NCI-H1694 (cell line): ENCODE measurements at places on chromosomes 2 and 18.

GRCh38 chr18:24120676-24121075, 18.2 kb upstream of the CABYR start:
- DNase-seq = no peak

GRCh38 chr18:38807915-38808314, 1242.3 kb upstream of the CELF4 start:
- DNase-seq = no peak

DNA sequence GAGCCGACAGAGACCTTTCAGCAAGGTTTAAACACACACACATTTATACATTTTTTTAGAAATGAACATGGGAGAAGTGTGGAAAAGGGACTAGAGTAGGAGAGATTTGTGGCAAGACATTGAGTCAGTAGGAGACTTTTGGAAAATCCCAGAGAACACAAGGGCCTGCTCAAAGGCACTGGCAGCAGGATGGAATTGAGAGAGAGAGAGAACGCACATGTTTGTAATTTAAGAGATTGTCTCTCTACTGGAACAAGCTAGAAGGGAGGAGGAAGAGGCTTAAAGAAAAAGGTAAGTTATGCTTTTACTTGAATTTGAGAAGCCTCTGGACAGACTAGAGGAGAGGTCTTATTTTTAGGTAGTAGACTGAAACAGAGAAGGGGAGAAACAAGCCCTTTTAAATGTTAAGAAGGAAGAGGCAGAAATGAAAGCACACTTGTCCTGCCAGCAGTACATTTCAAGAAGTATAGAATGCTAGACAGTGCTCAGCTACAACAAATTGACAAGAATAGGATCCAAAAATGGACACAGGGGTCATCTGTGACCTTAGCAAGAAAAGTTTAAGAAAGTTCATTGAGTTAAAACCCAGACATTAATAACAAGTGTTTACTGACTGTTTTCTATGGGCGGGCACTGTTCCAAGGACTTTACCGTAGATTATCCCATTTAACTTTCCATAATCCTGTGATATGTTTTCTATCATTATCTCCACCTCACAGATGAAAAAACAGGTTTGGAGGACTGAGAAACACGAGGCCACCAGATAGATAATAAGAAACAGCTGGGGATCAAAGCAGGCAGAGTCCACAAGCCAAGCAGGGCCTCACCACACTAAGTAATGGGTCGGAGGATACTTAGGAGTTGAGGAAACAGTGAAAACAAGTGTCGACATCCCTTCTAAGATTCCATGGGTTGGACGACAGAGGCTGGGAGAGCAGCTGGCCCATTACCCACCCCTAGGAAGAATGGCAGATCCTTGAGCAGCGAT, 306.5 kb upstream of the NRP2 start:
- DNase-seq = no peak

DNA sequence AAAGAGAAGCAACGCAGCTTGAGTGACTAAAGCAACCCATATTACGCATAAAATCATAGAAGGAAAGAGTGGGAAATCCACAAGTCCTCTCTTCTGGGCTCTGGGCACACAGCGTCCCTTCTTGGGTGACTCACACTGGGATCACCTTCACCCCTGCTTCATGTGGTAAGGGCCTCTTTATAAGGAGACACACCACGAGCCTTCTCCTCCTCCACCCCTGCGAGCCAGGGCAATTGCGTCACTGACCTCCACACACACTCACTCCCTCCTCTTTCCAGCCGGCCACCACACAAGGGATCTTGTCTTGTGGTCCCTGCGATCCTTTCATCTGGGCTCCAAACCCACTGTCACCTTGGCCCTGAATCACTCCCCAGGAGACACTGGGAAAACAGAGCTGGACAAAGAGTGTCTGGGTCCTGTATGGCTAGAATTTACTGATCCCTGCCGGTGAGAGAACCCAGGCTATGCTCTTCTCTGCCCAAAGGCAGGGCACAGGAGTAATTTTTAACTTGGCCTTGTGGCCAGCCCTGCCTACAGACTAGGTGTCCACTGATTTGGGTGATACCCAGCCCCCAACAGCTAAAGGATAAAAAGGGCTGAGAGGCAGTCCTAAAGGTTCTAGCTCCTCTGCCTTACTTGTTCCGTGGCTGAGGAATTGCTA, 35.3 kb downstream of the NHEJ1 start:
- DNase-seq = no peak

DNA sequence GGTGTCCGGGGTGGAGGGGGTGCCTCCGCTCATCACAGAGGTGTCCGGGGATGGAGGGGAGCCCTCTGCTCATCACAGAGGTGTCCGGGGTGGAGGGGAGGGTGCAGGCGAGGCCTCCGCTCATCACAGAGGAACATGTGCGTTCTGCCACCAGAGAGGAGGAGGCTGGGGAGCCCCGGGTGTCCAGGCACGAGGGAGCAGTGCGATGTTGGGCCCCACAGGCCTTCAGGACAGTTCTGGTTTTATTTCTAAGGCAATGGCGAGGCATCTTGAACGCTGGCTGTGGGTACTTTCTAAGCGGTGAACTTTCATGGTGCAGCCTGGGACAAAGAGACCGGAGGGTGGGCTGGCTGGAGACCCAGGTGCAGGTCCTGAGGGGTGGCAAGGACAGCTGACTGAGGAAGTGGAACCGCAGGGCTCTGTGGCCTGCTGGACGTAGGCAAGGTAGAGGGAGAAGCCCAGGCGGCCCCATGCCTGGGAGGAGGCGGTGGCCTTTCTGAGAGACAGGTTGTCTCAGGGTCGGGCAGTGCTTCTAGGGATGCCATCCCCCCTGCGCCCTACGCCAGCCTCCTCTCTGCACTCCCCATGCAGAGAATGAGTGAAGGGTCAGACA, 196.6 kb upstream of the SALL3 start:
- no peak for DNase-seq

DNA sequence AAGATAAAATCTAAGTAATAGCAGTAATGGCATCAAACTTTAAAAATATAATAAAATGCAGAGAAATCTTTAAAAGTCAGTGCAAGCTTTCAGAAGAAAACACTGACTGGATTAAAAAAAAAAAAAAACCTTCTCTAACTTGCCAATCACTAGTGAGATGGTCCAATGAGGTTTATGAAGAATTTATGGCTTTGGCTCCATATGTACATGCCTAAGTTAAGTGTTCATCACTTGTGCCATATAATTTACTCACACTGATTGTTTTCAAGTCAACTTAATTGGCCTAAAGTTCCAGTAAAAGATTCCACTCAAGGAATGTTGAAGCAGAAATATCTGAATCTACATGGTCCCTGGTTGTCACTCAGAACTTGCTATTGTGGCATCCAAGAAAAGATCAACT, 40.7 kb upstream of the RAB27B start:
- DNase-seq = no peak

DNA sequence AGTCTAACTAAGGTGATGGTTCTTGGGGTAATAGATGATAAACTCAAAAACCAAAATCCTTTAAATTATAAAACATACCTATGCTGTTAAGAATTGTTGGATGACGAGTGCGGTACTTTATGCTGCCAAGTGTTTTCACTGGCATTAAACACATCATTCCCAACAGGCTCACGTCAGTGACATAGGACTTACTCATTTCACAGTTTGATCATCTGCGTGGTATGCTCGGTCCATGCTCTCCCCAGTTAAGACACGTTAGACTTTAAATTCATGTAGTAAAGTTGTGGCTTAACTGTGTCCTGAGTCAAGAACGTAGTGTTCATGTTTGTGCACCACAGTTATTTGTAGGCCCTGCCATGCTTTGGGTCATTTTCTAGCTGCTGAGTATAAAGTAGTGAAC, 125.6 kb upstream of the MYT1L start:
- no peak for DNase-seq

DNA sequence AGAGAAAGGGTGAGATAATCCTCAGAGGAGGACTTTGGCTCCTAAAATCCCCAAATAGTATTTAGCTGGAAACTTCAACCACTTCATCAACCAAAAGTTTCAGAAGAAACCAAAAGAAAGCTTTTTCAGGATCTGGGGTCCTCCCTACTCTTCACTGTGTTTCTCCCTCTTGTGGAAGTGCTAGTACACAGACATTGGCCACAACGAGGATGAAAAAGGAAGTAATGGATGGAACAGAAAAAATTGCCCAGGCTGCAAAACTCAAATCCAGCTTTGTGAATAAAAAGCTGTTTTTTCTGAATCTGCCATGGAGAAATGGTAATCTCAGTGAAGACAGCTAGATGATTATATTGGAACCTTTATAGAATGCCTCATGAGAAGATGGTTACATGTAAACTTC, 4.0 kb downstream of the PID1 start:
- no peak for DNase-seq

GRCh38 chr2:165203689-165204559, at the start of gene SCN3A:
TSS of gene SCN3A (minus strand) at chr2:165204050. CDS start at chr2:165176394, 27,656 bp downstream.
- DNase-seq = peak; percentile 81

DNA sequence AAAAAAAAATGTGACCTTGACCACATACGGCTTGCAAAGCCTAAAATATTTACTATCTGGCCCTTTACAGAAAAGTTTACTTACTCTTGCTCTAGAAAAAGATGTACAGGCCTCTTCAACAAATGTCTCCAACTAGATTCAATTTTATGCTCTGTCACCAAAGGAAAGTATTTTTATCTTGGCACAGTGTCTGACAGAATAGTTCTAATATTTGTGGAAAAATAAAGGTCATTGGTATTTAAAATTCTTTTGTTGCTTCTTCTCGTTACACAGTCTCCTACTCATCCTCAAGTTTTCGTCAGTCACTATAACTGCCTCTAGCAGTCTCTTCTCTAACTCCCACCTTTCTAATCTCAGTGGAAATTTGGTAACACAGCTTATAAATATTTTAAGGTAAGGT, 1.4 kb downstream of the RBKS start:
- DNase-seq = no peak

- no peak for DNase-seq
These were observed 55.6 kb downstream of the CYP26B1 start for GRCh38 chr2:72092111-72092510.

- DNase-seq = no peak
These were observed 33.3 kb downstream of the SRD5A2 start for GRCh38 chr2:31547485-31547884.

DNA sequence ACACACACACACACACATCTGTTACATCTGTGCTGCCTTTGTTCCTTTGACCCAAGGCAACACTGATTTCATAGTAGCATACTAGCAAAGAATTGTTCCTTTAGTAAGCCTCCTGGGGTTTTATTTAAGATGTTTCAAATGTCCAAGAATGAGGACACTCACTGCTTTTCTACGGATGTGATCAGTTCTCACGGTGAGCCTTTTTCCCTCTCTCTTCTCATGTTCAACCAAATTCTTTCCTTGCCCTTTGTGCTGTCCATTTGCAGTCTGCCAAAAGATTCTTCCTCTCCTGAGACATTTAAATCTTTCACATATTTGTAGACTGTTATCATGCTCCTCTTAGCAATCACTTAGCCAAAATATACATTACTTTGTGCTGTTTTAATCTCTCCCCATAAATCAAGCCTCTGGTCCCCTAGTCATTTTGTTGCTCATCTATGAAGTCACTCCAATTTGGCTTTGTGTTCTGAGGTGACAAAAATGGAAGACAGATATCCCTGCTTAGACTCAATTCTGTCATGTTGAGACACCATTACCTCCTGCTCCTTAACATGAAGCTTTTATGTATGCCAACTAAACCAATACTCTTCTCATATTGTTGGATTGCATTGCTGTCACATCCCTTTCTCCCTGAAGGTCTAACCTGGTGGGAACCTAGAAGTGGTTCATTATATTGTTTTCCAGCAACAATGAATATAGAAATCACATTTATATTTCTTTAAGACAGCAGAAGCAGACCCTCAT, 1605.3 kb upstream of the ACVR2A start:
- no peak for DNase-seq

- no peak for DNase-seq
These were observed 165.5 kb downstream of the DDX1 start for GRCh38 chr2:15756882-15757819.

DNA sequence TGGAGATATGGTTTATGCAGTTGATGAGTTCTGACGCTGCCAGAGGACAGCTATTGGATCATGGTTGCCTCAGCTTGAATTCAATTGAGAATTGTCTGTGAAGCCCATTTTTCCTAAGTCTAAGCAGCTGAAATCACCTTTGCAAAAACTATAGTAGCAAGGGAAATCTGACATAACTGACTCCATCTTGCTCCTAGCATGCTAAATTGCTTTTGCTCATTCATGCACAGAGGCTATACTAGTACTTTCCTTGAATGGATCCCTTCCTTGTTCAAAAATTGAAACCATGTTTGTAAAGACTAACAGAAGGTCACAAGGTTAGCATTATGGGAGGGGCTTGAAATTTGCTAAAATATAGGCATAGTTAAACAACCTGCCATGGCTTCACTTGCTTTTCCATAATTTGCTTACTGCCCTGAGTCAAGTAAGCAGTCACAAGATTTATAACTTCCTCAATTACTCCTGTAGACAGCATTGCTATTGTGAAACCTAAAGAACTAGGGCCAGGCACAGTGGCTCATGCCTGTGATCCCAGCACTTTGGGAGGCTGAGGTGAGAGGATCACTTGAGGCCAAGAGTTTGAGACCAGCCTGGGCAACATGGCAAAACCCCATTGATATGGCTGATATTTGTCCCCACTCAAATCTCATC, 41.2 kb downstream of the CHRNA1 start:
- DNase-seq = no peak

DNA sequence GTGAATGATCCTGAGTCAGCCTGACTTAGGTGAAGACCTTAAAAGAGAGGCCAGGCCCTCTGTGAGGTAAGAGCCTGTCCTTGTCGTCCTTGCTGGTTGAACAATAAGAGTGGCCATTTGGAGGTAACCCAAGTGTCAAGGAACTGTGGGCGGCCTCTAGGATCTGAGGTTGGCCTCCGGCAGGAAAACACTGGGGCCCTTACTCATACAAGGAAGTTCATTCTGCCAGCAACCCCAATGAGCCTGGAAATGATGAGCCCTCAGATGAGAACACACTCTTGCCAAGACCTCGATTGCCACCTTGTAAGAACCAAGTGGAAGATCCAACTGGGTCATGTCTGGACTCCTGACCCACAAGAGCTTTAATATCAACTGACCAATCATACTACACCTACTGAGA, 95.5 kb upstream of the LRATD1 start:
- DNase-seq = no peak

- no peak for DNase-seq
These were observed 144.7 kb upstream of the CREB1 start for GRCh38 chr2:207385076-207385475.

GRCh38 chr2:199458806-199459285, 1.1 kb upstream of the SATB2 start:
- no peak for DNase-seq

- DNase-seq = no peak
These were observed 74.5 kb downstream of the EPB41L3 start for GRCh38 chr18:5469340-5469739.

GRCh38 chr2:26576565-26577441, 64.4 kb downstream of the CIB4 start:
- no peak for DNase-seq

GRCh38 chr18:56188529-56189275, 449.7 kb downstream of the TXNL1 start:
- DNase-seq = no peak

- DNase-seq = no peak
These were observed 472.6 kb upstream of the KLHL29 start for GRCh38 chr2:22912398-22912797.

GRCh38 chr2:47334356-47335136, 68.4 kb upstream of the MSH2 start:
- DNase-seq = no peak

GRCh38 chr2:67561457-67561965, 164.4 kb downstream of the ETAA1 start:
- no peak for DNase-seq
